ENCODE measurements at places on chromosomes 11 and 22.

- no peak for DNase-seq
These were observed at the start of gene BRSK2 for GRCh38 chr11:1389932-1390568. Gene BRSK2 (plus strand): TSS chr11:1389934. CDS start chr11:1390285, 351 bp downstream.

GRCh38 chr22:25940479-25940878, 198.5 kb downstream of the MYO18B start:
- no peak for DNase-seq

DNA sequence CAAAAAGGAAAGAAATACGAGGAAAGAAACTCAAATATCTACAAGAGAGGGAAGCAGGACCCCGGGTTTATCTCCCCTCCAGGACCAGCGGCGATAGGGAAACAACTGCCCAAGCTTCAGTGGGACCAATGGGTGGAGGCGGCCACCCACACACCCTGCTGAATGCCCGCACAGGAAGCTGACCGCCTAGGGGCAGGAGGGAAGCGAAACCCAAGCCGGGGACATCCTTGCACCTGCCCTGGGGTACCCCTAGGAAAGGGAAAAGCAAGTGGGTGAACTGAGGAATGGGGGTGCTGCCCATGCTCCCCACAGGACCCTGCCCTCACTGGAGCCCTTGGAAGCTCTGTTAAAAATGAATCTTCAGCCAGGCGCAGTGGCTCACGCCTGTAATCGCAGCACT, 27.6 kb upstream of the HMOX1 start:
- no peak for DNase-seq

DNA sequence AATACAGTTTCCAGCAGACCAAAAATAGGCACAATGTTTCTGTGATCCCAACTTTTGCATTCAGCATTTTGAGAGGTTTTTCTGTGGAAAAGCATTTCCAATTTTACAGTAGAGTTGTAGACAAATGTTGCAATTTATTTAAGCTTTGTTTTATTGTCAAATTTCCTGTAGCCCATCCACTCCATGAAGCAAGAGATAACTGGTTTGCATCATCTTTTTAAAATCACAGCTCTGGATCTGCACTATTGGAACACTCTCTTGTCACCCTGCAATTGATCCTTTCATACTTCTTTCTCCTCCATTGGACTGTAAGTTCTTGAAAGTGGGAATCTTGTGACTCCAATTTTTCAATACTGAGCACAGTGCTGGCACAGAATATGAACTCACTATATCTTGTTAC, 86.0 kb downstream of the MAML2 start:
- DNase-seq = no peak

- no peak for DNase-seq
These were observed 15.4 kb upstream of the CPT1A start for GRCh38 chr11:68857037-68857586.

DNA sequence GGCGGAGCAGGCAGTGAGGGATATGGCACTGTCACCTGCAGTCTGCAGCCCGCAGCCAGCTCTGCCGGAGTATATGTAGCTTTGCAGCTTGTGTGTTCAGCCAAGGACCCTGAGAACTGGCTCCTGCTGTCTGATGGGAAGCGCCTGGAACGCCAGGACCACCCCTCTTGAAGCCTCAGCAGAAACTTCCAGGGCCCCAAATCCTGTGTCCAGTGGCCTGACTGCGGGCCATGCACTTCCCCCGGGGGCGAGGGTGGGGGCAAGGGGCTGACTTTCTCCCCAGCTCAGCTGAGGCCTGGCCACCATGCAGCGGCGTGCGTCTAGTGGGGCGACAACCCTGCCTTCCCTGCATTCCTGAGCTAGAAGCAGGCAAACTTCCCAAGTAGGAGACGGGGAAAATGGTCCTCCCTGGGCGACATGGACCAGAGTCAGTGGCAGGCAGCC, 32.3 kb downstream of the PISD start:
- no peak for DNase-seq

DNA sequence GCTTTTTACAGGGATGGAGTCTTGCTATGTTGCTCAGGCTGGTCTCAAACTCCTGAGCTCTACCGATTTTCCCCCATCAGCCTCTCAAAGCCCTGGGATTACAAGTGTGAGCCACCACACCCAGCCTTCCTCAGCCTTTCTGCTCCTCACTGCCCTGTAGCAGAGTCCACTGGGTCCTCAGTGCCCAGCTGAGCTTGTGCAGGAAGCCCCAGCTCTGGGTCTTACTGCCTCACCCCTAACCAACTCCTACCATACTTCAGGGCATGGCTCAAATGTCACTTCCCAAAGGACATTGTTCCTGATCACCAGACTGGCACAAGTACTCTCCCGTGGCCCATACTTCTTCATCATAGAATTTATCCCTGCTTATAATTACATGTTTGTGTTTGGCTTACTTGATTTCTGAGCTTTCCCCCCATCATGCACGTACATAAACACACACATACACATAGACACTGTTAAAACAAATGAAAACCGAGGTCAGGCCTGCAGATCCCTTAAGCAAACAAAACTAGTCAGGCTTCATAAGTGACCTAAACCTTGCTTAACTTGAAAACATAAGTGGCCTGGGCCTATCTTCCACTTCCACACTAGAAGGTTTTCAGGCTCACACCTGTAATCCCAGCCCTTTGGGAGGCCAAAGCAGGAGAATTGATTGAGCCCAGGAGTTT, 14.0 kb upstream of the SLC43A3 start:
- DNase-seq = no peak

DNA sequence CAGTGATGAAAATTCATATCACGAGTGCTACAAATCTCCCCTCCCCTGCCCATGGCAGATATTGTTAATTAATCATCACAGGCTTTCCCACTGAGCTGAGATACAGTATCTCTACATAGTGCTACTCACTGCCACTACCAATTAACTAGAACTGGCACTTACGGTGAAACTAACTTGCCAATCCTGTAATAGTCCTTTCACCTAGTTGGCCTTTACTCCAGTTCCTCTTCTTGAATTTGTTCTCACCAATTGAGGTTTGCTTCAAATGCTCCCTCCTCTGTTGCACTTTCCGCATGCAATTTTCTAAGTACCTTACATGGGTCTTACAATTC, 11.9 kb upstream of the PRRG4 start:
- DNase-seq = no peak

DNA sequence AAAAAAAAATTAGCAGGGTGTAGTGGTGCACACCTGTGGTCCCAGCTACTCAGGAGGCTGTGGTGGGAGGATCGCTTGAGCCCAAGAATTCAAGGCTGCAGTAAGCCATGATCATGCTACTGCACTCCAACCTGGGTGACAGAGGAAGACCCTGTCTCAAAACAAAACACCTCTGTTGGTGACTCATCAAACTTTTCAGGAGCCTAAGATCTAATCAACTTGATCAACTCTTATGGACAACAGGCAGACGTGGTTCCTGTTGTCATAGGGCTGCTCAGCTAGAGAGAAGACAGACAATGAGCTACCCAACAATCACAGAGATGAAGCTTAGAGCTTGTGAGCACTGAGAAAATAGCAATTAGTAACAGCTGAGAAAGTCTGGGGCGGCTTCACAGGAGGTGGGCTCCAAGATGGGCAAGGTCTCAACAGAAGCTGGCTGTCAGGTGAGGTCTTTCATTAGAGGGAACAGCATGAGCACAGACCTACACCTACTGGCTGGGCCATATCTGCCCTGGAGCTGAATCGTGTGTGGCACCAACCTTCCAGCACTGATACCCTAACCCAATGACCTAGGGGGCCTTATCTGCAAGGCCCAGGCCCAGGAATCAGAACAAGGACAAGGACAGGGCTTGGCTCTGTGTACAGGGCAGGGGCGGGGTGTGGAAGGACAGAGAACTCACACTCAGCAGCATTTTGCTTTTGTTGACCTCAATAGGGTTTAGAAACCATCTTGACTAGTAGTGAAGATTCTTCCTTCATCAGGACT, 7.2 kb upstream of the UCP3 start:
- DNase-seq = no peak

- DNase-seq = no peak
These were observed 131.0 kb downstream of the PLEKHA7 start for GRCh38 chr11:16883174-16883573.

- DNase-seq = no peak
These were observed 36.6 kb downstream of the TCF20 start for GRCh38 chr22:42233879-42234278.

DNA sequence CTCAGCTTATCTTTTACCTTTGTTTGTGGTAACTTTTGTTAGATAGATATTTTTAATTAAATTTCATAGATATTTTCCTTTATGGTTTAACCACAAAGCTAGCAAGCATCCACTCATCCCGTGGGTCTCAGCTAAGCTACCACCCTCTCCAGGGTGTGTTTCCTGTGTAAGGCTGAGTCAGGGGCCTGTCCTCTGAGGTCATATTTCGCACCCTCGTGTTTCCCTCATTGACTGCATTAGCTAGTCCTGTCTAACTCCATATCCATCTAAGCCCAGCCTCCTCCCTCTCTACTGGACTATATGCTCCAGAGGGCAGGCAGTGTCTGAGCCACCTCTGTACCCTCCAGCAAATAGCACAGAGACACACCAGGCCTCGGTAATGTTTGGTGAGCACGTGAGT, 16.7 kb downstream of the XRRA1 start:
- peak; percentile 91 for DNase-seq

- DNase-seq = peak; percentile 84
These were observed 28.7 kb downstream of the RPL3 start for GRCh38 chr22:39290724-39291161.

- no peak for DNase-seq
These were observed 1461.1 kb downstream of the BRD1 start for GRCh38 chr22:48366591-48366990.

GRCh38 chr11:64553554-64554201, 37.3 kb upstream of the SLC22A12 start:
- peak; percentile 39 for DNase-seq

DNA sequence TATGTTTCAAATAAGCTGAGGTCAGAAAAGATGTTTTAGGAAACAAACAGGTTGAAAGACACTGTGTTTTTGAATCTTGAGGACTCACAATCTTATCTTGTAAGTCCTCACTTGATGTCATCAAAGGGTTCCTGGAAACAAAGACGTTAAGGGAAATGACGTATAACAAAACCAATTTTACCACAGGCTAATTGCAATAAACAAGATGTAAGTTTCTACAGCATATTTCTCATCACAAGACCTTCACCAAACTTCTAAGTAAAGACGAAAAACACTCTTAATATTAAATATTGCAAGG, 433.5 kb upstream of the FAT3 start:
- DNase-seq = no peak

GRCh38 chr11:87063982-87064381, 26.2 kb downstream of the TMEM135 start:
- DNase-seq = peak; percentile 29

GRCh38 chr11:8258784-8259183, 4.9 kb downstream of the LMO1 start:
- DNase-seq = peak; percentile 75

DNA sequence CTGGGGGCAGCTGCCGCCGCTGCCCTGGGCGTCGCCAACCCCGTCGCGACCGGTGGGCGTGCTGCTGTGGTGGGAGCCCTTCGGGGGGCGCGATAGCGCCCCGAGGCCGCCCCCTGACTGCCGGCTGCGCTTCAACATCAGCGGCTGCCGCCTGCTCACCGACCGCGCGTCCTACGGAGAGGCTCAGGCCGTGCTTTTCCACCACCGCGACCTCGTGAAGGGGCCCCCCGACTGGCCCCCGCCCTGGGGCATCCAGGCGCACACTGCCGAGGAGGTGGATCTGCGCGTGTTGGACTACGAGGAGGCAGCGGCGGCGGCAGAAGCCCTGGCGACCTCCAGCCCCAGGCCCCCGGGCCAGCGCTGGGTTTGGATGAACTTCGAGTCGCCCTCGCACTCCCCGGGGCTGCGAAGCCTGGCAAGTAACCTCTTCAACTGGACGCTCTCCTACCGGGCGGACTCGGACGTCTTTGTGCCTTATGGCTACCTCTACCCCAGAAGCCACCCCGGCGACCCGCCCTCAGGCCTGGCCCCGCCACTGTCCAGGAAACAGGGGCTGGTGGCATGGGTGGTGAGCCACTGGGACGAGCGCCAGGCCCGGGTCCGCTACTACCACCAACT, 1.0 kb downstream of the FUT4 start:
- DNase-seq = peak; percentile 25

GRCh38 chr22:41177622-41178424, 27.3 kb upstream of the L3MBTL2 start:
- no peak for DNase-seq

DNA sequence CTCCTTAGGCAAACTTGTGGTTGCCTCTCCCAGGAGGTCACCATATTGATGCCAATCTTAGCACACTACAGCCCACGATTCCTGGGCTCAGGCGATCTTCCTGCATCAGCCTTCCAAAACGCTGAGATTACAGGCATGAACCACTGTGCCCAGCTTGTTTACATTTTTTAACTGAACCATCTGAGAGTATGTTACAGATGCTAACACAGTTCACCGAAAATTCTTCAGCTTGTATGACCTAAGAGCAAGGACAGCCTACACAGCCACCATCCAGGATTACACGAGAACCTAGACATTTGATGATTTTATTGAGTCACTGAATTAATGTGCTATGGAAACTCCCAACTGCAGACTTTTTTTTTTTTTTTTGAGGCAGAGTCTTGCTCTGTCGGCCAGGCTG, 5.8 kb upstream of the LGALS1 start:
- no peak for DNase-seq

DNA sequence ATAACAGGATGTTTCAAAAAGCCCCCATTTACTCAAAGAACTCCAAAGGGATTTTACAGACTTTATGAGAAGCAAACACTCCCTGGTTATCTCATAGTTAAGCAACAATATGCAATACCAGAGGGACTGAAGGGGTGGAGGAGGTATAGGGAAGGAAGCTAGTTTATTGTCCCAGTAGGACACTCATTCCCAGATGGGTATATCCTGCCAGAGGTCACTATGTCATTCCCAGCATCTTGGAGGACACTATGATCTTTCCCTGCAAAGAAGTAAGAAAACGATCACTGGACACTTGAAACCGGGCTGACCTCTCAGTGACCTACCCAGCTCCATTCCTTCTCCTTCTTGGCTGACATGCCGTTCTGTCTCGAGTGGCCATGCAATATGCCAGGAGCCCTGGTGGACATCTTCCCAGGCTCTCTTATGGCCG, 114.5 kb downstream of the NAT10 start:
- no peak for DNase-seq

DNA sequence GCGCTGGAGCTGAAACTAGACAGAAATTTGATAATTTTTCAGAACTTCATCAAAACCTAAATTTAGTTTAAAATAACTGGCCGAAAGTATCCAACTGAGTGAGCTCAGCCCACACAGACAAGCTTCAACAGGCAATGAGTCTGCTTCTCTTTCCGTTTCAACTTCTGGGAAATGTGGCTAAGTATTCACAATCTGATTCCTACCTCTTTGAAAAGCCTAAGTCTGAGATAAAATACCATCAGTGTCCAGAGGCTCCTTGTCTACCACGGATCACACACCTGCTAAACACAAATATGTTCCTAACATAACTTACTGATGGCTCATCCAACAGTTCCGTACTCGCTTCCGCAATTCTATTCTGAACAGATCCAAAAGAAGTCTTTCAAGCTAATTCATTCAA, 8.5 kb downstream of the SIK3 start:
- DNase-seq = no peak

Measured in iris pigment epithelial cell (primary cell).